ENCODE measurements at places on chromosomes 12 and 14. TPM values are rescaled to one million over a fixed set of nuclear protein-coding genes. Genes with fewer than 3 reads are reported as not detected.

DNA sequence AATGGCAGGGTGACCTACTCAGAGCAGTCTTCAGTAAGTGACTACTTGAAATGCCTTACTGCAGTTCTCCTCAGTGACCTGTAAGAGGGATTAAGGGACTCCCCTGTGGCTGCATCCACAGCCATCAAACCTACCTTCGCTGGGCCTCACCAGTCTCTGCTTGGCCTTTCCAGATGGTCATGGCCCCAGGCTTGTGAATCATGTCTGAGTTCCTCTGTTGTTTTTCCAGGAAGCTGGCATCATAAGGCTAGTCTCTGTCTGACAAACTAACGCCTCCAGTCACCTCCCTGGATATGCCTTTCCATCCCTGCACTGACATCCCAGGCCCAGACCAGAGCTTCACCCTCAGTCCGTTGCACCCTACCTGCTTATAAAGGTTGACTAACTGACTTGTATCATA, 14.0 kb downstream of the RNASE2 start:
- H3K4me1 ChIP-seq = peaks cover 6% of the 10 kb centered on the region
- no peak overlapping the region for H3K4me3 ChIP-seq
- no peaks in the 10 kb centered on the region for H3K36me3 ChIP-seq
- no peaks in the 10 kb centered on the region for H3K27me3 ChIP-seq

Gene ADSS1
- total RNA-seq = 5.5 TPM

- H3K27me3 ChIP-seq = no peaks in the 10 kb centered on the region
- no peak overlapping the region for H3K4me3 ChIP-seq
- H3K36me3 ChIP-seq = no peaks in the 10 kb centered on the region
- no peak for DNase-seq
- peaks cover 3% of the 10 kb centered on the region for H3K4me1 ChIP-seq
Observed at GRCh38 chr12:94239332-94239993, 91.1 kb downstream of the PLXNC1 start.

- H3K4me3 ChIP-seq = peak overlapping the region; percentile 25
- no peak overlapping the region for H3K27ac ChIP-seq
Observed at GRCh38 chr12:109872-110271, 43.3 kb downstream of the IQSEC3 start.

- no peak overlapping the region for H3K4me3 ChIP-seq
- H3K4me1 ChIP-seq = peaks cover 37% of the 10 kb centered on the region
- H3K27me3 ChIP-seq = no peaks in the 10 kb centered on the region
- H3K27ac ChIP-seq = no peak overlapping the region
- no peak for DNase-seq
Observed at GRCh38 chr12:120849765-120850164, 54.4 kb downstream of the SPPL3 start.

Gene TNFRSF1A
- total RNA-seq = 185 TPM

DNA sequence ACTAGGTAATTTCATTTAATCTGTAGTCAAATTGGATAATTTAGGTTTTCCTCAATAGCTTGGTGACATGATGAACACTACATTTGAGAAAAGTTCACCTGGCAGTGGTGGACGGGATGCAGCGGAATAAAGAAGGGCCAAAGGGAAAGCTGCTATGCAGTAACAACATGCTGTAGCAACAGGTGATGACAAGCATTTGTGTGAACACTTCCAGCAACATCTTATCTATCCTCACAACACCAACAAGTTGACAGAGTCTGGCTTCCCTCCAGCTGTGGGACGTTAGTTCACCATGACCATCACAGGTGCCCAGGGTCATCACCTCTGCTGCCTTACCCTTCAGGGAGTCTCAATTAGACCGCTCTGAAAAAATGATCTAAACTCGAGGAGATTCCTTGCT, 8.3 kb downstream of the DBX2 start:
- no peak overlapping the region for H3K27ac ChIP-seq
- H3K4me3 ChIP-seq = no peak overlapping the region
- peaks cover under 1% of the 10 kb centered on the region for H3K27me3 ChIP-seq
- no peak for DNase-seq
- no peaks in the 10 kb centered on the region for H3K36me3 ChIP-seq
- H3K4me1 ChIP-seq = no peaks in the 10 kb centered on the region

GRCh38 chr12:69396041-69396440, 36.5 kb downstream of the YEATS4 start:
- DNase-seq = no peak
- H3K27me3 ChIP-seq = no peaks in the 10 kb centered on the region
- H3K36me3 ChIP-seq = peaks cover 3% of the 10 kb centered on the region
- H3K4me3 ChIP-seq = no peak overlapping the region

- no peak overlapping the region for H3K4me3 ChIP-seq
- no peaks in the 10 kb centered on the region for H3K4me1 ChIP-seq
- no peak for DNase-seq
- H3K27ac ChIP-seq = no peak overlapping the region
- H3K36me3 ChIP-seq = no peaks in the 10 kb centered on the region
Observed at GRCh38 chr12:128326406-128326805, 59.4 kb downstream of the TMEM132C start.

DNA sequence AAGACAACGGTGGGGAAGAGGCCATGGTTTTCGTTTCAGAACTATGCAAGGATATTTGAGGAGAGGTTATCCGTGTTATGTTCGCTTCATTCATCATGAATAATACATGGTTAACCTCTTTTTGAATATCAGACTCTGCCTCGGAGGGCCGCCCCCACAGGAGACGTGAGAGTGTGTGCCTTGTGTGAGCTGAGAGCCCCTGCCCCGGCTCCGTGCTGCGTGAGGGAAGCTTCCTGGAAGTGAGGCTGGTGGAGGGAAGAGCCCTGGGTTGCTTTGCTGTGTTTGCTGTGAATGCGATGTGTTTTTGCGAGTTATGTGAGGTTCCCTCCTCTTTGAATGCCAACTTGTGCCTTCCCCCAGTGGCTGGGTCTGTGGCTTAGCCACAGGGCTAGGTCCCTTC, 146.0 kb upstream of the RTL1 start:
- no peak overlapping the region for H3K4me3 ChIP-seq
- H3K4me1 ChIP-seq = no peaks in the 10 kb centered on the region
- no peak overlapping the region for H3K27ac ChIP-seq
- H3K27me3 ChIP-seq = no peaks in the 10 kb centered on the region
- DNase-seq = no peak
- no peaks in the 10 kb centered on the region for H3K36me3 ChIP-seq

- peak overlapping the region; percentile 90 for H3K27ac ChIP-seq
- DNase-seq = peak; percentile 85
- H3K4me1 ChIP-seq = peaks cover 40% of the 10 kb centered on the region
- no peaks in the 10 kb centered on the region for H3K36me3 ChIP-seq
Observed at GRCh38 chr12:55830601-55831446, 1.4 kb upstream of the DNAJC14 start.

Gene SIX1
- total RNA-seq = 0.14 TPM

Gene KRT80
- total RNA-seq = 8.6 TPM
